ENCODE measurements at places on chromosomes 13 and 19.
A peak's percentile ranks its signal among the peaks of the same experiment; 100 is the strongest.

GRCh38 chr19:2096034-2096479, at the start of gene MOB3A:
Gene MOB3A (minus strand): TSS chr19:2096326. CDS start chr19:2078560, 17,766 bp downstream.
- DNase-seq, result peak; percentile 88

DNA sequence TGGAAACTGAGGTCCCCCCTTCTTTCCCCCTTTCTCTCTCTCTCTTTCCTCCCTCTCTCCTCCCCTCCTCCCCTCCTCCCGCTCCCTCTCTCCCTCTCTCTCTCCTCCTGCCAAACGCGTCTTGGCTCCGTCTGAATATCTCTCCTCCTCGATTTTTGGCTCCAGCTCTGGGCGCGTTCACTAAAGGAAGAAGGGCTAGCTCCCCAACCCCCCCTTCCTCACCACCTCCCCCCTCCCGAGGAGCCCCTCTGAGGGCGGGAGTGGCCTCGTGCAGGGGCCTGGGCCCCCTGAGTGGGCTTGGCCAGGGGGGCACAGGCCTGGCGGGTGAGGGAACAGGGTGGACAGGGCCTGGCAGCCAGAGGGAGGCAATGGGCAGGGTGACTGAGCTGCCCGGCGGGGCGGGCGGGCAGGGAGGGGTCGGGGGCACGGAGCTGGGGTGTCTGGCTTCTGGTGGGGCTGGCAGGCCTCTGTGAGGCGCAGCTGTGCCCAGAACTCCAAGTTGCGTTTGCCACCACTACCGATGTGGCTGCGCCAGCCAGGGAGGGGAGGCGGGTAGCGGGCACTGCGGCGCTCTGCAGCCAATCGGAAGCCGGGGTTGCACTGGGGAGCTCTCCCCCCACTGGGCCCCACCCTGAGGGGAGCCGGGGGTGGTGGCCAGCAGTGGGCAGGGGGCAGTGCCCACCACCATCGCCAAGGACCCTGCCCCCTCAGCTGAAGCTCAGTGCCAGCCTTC, 7.1 kb downstream of the NFIX start:
- DNase-seq, result no peak

DNA sequence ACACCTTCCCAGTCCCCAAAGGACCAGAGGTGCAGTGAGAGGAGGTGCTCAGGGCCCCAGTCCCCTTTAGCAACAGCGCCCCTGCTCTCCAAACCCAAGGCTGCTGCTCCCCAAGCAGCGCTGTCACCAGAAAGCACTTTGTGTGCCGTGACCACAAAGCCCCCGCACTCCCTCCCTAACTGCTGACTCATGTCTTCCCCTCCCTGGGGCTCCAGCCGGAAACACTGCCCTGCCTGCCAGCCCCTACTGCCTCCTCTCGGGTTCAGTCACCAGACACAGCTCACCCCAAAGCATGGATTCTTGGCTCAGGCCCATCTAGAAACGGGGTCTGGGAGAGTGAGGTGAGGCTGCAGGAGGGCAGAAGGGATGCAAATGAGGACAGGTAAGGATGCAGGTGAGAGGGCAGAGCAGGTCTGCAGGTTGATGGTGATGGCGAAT, 4.9 kb upstream of the TNFSF14 start:
- DNase-seq, result peak; percentile 88

DNA sequence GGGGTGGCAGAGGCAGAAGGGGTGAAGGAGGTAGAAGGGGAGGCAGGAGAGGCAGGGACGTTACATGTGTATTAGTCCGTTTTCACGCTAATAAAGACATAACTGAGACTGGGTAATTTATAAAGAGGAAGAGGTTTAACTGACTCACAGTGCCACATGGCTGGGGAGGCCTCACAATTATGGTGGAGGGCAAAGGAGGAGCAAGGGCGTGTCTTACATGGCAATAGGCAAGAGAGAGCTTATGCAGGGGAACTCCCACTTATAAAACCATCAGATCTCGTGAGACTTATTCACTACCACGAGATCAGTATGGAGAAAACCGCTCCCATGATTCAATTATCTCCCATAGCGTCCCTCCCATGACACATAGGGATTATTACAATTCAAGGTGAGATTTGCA, 19.0 kb upstream of the ACOD1 start:
- no peak for DNase-seq

DNA sequence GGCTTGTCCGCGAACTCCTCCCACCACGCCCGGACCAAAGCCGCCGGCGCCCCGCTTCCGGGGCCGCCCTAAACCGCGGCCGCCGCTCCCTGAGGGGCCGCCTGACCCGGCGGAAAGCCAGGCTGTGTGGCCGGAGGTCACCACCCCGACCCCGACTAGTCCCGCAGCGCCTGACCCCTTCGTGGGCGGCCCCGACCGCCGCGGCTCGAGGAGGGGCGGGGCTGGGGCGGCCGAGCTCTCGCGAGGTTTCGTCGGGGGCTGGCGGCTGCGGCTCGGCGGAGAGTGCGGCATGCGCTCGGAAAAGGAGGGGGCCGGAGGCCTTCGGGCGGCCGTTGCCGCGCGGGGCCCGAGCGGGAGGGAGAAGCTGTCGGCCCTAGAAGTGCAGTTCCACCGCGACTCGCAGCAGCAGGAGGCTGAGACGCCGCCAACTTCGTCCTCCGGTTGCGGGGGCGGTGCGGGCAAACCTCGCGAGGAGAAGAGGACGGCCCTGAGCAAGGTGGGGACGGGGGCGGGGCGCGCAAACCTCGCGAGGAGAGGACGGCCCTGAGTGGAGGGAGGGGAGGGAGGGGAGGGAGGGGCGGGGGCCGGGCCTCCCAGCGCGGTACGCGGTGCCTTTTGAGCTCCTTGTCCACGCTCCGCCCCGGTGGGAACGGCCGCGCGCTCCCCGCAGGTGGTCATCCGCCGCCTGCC, at the start of gene UPF3A:
Gene UPF3A, plus strand, starts transcription at position 251 of the 690 bp plus-strand sequence. Its CDS starts 39 bp downstream, at position 290.
- DNase-seq, result peak; percentile 96

GRCh38 chr13:49373716-49374115, 70.1 kb downstream of the CAB39L start:
- no peak for DNase-seq

DNA sequence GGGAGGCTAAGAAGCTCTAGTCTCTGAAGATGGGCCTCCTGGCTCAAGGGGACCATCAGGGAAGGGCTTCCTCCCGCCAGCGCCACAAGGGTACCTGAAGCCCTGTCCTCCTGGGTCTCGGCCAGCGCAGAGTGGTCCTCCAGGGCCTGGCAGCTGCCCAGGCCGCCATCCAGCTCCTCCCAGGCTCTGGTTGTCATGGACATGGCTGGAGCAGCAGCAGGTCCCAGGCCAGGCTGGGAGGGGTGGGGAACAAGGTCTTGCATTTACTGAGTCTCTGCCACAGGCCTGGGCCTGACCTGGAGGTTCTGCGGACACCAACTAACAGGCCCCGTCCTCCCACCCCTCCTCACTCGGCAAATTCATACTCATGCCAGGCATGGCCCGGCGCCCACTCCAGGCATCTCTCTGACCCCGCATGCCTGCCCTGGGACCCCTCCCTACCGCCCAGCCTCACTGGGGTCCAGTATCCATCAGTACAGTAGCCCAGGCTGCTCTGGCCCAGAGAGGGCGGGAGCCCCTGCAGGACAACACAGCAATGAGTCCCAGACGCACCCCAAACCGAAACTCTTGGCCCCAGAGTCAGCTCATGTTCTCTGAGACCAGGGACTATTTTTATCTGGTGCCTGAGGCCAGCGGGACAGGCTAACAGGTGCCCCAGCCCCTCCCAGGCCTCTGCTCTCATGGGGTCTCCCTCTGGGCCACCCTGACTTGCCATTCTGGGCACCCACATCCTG, 938 bp downstream of the JSRP1 start:
- DNase-seq, result no peak

GRCh38 chr13:77513719-77514335, 21.7 kb upstream of the SCEL start:
- DNase-seq, result no peak

DNA sequence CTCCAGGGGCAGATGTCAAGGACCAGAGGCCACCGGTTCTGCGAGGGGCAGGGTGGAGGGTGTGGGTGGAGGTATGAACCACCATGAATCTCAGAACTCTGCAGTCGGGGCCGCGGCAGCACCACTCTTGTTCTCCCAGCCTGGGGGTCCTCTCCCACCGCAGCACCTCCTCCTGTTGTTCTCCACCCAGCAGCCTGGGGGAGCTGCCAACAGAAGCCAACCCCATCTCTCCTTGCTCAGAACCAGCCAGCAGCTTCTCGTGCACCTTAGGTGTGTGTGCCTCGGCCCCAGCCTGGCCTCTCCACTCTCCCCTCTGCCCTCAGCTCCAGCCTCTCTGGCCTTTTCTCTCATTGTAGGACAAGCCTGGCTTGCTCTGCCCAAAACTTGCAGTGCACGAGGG, 31.9 kb upstream of the CCNE1 start:
- peak; percentile 7 for DNase-seq

GRCh38 chr13:62635161-62635560, 1219.5 kb upstream of the PCDH20 start:
- no peak for DNase-seq

DNA sequence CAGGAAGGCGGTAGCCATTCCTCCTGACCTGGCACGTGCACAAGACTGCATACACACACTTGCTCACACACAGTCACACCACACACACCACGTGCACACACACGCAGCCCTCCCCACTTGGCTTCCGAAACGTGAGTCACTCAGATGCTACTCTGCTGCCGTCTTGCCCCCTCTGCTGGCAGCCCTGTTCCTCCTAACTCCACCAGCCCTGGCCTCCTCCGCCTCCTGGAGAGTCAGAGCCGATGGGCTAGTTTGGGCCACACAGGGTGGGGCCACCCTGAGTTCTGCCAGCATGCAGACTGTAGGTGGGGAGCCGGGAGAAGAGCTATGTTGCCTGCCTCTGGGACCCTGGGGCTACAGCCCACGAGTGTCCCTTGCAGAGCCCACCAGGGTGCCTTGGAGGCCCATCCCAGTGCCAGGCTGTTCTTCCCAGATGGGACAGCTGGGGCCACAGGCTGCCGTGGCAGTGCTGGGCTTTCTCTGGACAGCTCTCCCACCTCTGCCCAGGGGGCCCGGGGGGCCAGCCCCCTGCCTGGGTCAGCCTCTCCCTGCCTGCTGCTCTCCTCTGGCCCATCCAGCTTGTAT, 12.1 kb downstream of the PIN1 start:
- peak; percentile 57 for DNase-seq

DNA sequence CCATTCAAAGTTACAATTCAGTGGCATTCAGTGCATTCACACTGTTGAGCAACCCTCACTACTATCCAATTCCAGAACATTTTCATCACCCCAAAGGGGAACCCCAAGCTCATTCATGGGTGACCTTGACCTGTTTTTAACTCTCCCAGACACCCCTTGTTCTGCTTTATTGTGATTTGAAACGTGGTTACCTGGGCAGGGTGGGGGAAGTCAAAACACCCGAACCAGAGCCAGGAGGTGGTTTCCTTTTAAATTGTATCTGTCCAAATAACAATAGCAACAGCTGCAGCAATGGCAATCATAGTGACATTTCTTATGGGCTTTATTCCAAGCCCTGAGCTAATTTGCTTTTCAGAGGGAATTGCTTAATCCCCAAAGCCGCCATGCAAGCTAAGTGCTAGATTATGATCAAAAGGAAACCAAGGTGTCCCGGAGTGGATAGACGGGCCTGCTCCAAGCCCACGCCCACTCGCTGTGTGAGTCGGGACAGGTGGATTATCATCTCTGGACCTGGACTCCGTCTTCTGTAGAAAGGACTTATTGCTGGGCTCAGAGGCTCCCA, 6.1 kb downstream of the PTGIR start:
- DNase-seq, result no peak

- DNase-seq, result no peak
These were observed 29.8 kb upstream of the TM9SF2 start for GRCh38 chr13:99471221-99472121.

DNA sequence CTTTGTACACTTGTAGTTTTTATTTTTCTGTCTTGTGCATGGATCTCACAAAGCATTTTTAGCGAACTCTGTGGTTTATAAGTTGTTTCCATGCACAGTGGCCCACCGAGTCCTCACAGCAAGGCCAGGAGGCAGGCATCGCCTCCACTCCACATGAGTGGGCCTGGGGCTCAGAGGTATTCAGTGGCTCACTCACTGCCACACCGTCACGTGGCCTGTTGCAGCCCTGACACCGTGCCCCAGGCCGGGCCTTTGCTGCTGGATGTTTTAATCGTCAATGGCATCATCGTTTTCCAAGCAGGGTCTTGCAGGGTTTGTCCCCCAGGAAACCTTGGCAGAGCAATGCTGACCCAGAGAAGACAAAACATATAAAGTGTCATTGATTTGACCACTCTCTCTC, 59.8 kb downstream of the SPACA7 start:
- DNase-seq, result no peak

GRCh38 chr13:102915393-102915930, 69.6 kb downstream of the ERCC5 start:
- DNase-seq, result no peak

DNA sequence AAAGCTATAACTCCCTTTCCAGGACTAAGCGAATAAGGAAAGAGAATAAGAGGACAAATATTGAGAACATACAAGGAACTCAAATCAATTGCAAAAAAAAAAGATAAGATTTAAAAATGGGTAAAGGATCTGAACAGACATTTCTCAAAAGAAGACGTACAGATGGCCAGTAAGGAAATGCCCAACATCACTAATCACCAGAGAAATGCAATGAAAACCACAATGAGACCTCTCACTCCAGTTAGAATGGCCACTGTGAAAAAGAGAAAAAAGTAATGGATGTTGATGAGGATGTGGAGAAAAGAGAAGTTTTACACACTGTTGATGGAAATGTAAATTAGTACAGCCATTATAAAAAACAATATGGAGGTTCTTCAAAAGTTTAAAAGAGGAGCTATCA, 63.8 kb downstream of the VWA8 start:
- no peak for DNase-seq

DNA sequence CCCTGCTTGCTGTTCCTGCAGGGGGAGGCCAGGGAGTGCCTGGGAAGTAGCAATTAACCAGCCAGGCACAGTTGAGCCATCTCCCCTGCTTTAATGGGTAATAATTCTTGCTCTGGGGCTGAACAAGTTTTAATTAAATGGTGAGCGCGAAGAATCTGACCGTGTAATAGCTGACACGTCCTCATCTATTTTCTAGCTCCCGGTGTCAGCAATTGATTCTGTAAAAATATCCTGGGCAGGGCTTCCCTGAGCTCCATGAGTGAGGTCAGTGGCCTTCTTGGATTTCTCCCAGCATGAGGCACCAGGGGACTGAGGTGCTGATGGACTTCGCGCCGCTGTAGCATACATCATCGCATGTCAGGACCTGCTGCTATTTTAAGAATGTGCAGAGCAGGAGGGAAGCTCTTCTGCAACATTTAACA, 26.9 kb downstream of the SIPA1L3 start:
- DNase-seq, result no peak

- DNase-seq, result no peak
These were observed 15.0 kb downstream of the ZSCAN5A start for GRCh38 chr19:56299688-56300087.

- no peak for DNase-seq
These were observed 6.7 kb upstream of the FBL start for GRCh38 chr19:39852882-39853281.

DNA sequence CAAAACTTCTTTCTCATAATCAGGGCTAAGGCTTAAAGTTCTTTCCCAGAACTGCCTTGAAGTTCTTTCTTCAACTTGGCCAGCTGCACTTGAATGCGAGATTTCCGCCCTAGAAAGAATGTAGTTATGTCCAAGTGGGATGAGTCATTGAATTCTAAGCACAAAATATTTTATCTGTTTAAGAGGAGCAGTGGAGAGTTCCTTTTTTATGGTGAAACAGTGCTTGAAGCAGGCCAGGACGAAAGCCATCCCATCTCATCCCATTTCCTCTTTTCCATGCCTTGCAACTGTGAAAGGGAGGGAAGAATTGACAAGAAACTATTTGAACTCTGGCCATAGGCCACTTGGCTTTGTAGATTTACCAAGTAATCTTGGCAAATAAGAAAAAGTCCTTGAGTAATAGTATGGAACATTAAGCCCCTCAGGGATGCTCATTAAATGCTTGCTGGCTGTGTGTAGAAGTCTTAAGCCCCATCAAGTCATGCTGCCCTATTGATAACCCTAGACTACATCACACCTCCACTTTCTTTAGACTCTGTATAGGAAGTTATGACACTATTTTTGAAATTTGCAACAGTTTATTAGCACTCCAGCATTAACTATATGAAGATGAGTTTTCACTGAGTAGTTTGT, 174.5 kb downstream of the KCTD12 start:
- DNase-seq, result no peak
